ENCODE measurements at places on chromosomes 1 and 21.

GRCh38 chr1:223056802-223057201, 86.2 kb downstream of the TLR5 start:
- DNase-seq, result no peak

DNA sequence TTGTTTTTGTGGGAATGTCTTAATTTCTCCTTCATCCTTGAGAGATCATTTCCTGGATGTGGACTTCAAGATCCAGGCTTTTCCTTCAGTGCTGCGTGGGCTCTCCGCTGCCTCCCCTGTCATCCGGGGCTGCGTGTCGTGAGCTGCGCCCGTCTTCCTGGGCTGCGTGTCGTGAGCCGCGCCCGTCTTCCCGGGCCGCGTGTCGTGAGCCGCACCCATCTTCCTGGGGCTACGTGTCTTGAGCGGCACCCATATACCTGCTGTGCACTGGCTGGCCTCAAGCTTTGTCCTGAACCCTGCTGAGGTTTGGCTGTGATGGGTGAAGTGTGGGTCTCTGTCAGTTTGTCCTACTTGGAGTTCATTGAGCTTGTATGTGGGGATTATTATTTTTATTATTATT, 55.1 kb downstream of the PCNT start:
- DNase-seq, result no peak

GRCh38 chr1:177171536-177172123, 872 bp downstream of the BRINP2 start:
- DNase-seq, result no peak

- no peak for DNase-seq
Measured at GRCh38 chr1:72366466-72366865, 84.1 kb upstream of the NEGR1 start.

DNA sequence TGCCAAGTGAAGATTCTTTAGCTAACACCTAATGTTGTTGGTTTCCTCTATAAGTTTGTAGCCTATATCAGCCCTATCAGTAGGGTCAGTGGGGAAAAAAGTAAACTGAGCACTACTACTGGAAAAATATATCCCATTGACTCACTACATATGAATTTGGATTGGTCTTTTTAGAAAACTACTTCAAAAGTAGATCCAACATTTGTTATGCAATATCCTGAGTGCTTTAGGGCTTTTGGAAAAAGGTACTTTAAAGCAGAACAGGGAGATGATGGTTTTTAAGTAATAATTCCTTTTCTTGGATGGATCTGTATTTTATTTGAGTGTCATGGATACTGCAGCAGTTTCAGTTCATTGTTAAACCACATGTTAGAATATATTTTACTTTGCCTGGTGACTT, 7.1 kb downstream of the C1orf21 start:
- DNase-seq, result no peak

GRCh38 chr21:28133116-28133515, 859.6 kb downstream of the LTN1 start:
- DNase-seq, result no peak

DNA sequence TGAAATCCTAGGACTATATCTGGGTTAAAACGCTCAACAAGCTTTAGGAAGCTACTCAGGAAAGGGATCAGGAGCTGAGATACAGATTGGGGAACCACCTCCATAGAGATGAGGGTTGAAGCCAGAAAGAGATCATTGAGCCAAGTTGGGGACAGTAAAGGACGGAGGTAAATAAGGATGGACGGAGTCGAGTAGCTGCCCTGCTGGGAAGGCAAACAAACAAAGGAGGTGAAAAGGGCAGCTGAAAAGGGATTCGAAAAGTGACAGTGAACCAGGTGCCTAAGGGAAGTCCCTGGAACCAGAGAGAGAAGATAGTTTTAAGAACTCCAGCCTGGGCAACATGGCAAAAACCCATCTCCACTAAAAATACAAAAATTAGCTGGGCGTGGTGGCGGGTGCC, 6.3 kb upstream of the CAMSAP2 start:
- no peak for DNase-seq

- no peak for DNase-seq
Measured at GRCh38 chr21:38436341-38436740, 61.9 kb downstream of the ERG start.

DNA sequence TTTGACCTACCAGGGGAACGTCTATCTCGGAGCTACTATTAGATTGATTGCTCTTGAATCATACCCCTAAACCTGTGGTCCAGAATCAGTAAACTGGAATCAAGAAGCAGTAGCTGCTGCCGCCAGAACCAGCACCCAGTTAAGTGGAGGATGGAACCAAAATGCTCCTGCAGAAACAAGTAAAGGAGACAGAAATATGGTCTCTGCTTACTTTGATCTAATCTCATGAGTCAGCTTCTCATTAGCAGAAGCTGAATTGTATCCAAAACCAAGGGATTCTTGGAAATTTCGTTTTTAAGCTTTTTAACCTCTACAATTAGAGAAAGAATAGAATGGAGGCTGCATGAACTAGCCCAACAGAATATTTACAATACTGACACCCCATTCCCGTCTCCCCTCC, 42.6 kb upstream of the PIGV start:
- no peak for DNase-seq

DNA sequence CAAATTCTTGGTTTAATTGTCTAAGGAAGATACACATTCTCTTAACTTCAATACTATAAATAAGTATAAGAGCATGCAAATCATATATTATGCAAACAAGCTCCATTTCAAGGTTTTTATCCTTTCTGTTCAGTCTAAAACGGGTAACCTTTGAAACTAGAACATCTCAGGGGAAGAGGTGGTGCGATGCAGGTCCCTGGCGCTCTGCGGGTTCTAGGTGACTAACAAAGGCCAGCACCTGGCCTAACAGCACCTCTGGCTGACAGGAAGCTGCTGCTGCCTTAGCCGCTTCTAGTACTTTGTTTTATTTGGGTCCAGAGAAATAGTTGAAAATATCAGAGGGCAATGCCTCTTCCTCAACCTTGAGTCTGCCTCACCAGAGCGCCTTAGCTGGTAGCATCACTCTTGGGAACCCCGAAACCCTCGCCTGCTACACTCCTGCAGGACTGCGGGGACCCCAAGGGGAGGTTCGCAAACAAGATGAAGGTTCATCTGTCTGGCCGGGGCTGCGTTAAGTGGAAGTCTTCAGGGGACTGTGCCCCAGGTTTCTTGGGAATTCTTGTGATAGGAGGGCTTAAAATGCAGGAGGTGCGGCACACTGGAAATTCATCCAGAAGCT, 45.5 kb downstream of the PRDM15 start:
- no peak for DNase-seq

GRCh38 chr21:34336756-34337391, 26.9 kb upstream of the KCNE2 start:
- DNase-seq, result no peak

DNA sequence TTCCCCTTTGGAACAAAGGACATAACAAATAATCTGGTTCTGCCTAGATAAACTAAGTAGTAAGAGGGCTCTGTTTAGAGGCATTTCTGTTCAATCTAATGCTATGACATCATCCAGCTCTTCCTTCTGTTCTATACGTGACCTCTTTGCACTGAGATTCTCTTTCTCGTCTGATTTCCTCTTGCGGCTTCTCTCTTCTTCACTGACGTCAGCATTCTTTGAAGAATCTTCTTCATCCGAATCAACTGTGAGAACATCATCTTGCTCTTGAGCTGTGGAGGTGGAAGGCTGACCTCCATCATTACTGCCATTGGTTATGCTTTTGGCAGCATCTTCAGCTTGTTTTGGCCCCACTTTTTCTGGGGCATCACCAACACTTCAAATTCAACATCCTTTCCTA, 130.4 kb downstream of the HS2ST1 start:
- DNase-seq, result no peak

DNA sequence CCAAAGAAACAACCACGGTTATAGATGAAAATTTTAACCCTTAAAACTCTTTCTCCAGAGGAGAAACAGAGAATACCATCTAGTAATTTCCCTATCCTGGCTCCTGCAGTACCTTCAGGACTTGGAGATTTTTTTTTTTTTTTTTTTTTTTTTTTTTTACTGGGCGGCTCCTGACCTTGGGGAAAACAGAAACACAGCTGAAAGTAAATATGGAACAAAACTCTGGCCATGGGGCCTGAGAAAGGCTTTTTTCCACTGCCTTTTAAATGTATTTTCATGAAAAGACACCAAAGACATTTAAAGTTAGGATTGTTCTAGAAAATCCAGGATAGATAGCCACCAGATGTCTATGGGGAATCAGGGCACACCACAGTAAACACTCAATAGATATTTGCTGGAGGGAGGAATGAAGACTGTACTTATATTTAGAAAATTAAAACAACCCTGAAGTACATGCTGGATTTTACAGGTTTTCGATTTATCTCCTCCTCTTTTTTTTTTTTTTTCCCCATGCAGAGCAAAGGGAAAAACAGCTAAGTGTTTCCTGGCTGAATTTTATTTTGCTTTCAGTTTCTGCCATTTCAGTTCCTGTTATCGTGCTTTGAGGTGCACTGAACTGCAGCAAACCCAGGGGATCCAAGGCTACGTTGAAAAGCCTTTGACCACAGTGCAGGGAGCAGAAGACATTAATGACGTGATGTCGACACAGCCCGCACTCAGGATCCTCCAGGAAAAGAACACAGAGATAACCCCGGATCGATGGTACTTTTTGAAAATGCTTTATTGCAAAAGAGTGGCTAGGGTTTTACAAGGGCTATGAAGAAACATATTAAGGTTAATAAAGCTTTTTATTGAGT, 35.7 kb upstream of the CNN3 start:
- DNase-seq, result peak; percentile 16

GRCh38 chr1:26156285-26157038, 2.4 kb upstream of the FAM110D start:
- DNase-seq, result no peak

DNA sequence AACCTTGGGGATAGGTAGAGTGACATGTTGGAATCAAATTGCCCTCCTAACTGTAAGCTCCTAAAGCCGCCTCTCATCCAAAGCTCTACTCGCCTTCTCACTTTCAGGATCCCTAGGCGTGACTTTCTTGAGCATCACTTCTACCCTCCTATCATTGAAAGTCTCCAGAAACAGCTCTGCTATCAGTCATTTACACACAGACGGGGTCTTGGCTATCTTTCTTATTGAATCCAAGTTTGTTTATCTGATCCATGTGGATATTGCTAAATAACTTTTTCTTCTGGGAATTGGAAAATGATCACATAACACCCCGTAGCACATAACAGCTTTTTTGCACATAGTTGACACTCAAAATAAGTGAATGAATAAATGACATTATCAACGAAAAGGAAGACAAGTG, 216.4 kb upstream of the KIAA0040 start:
- DNase-seq, result peak; percentile 48

- no peak for DNase-seq
Measured at GRCh38 chr1:200415227-200415626, 5.4 kb upstream of the ZNF281 start.

DNA sequence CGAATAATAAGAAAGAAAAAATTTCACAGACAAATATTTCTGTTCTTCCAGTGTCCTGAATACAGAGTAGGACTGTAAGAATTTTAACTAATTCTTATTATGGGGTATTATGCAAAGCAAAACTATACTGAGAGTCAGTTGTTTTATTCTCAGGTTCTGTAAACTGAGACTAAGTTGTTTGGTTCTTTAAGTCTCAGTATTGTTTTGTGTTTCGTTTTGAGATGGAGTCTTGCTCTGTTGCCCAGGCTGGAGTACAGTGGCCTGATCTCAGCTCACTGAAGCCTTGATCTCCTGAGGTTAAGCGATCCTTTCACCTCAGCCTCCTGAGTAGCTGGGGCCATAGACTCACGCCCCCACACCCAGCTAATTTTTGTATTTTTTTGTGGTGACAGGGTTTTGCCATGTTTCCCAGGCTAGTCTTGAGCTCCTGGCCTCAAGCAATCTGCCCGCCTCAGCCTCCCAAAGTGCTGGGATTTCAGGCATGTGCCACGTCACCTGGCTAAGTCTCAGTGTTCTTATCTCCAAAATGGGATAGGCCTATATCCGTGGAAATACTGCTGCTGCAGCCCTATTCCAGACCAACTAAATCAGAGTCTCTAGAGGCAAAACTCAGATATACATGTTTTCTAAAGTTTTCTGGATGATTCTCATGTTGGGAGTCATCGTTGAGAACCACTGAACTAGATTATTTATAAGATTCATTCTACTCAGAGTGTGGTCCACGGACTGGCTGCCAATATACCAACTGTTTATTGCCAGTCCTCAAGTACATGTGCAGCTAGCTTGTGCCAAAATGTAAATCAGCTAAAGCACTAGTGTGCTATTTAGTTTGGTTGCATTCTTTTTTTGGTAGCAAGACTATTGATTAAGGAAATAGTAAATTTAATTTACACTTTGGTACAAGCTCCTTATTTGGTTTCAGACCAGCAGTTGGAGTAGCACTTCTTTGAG, 116.6 kb downstream of the HS2ST1 start:
- no peak for DNase-seq

Measured in hematopoietic multipotent progenitor cell treated with erythropoietin and hydrocortisone succinate and interleukin-3 and kit ligand, for 17 days (in vitro differentiated cells).